Smooth muscle cell of the pulmonary artery (primary cell): ENCODE measurements at places on chromosomes 1 and 21. TPM values are rescaled to one million over a fixed set of nuclear protein-coding genes. Genes with fewer than 3 reads are reported as not detected.

KCNJ6 gene
- total RNA-seq: 0.20 and 1.3 TPM in 2 replicates

F13B gene
- not detected in 2 replicates for total RNA-seq

OR2T33 gene
- not detected in 2 replicates for total RNA-seq

CORT gene
- 0.33 and 0.43 TPM in 2 replicates for total RNA-seq

PGBD5 gene
- 0.17 and 0.20 TPM in 2 replicates for total RNA-seq

AMY2B gene
- 1.9 and 2.7 TPM in 2 replicates for total RNA-seq

MYOM3 gene
- total RNA-seq: 0.13 and 0.17 TPM in 2 replicates

TSEN15 gene
- total RNA-seq: 24.8 and 27.3 TPM in 2 replicates
